ENCODE measurements at places on chromosomes 3 and 15. TPM values are rescaled to one million over a fixed set of nuclear protein-coding genes. Genes with fewer than 3 reads are reported as not detected.
A peak's percentile ranks its signal among the peaks of the same experiment; 100 is the strongest.

GRCh38 chr3:66567077-66567476, 66.3 kb upstream of the LRIG1 start:
- ATAC-seq: peak; percentile 40

DNA sequence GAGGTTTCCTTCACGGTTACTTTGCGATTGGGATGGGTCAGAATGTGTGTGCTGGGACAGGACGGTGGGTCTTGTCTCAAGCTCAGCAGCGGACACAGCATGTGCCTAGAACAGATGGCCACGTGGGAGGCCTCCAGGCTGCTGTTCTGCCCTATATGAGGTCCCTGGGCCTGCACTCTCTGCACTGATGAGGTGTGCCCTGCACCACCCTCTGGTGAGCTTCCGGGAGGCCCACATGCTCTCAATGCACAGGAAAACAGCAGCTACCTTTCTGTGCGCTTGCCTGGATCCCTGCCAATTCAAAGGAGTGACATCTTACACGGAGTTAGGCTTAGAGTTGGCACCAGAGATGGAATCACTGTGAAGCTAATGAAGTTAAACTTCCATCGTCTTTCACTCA, 59.8 kb downstream of the BOC start:
- ATAC-seq: peak; percentile 24

The SLC9C1 gene
- not detected for total RNA-seq

The RLBP1 gene
- not detected for total RNA-seq

- ATAC-seq: no peak
These were observed 694.6 kb downstream of the TUSC7 start for GRCh38 chr3:117404141-117404540.

GRCh38 chr3:32996755-32997091, 45.3 kb downstream of the CCR4 start:
- no peak for ATAC-seq

- ATAC-seq: no peak
These were observed 535.1 kb upstream of the CCDC54 start for GRCh38 chr3:106842151-106842550.

Data from motor neuron (in vitro differentiated cells).